ENCODE measurements at places on chromosomes 5 and 9.
A peak's percentile ranks its signal among the peaks of the same experiment; 100 is the strongest.

GRCh38 chr5:428754-429452, 14.1 kb upstream of the EXOC3 start:
- DNase-seq: no peak

- no peak for DNase-seq
These were observed 14.2 kb upstream of the NRARP start for GRCh38 chr9:137316012-137316981.

GRCh38 chr9:73577848-73578247, 426.2 kb downstream of the ANXA1 start:
- DNase-seq: peak; percentile 42

- no peak for DNase-seq
These were observed 523.9 kb downstream of the CETN3 start for GRCh38 chr5:89885670-89886069.

DNA sequence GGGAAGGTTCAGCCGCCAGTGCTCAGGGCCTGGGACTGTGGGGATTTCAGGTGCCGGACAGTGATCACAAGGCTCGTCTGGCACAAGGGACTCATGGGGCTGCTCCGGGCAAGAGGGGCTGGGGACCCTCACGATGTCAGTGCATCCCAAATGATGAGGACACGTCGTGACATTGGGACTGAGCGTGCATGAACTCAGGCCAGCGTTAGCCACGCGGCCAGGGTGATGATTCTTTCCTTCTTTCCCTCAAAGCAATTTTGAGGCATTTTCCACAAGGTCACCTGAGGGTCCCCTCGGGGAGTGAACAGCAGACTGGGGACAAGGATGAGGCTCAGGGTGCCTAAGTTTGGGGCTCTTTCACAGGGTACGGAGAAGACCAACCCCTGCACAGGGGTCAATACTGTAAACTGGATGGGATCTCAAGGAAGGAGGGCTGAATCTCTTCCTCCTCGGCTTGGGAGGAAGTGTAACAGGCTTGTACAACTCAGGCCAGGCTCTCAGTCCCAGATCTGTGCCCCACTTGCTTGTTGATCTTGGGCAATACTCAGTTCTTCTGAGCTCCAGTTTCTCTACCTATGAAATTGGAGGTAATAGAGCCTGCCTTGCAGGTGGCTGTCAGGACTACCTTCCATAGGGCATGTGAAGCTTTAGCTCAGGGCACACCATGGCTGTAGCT, 78.5 kb downstream of the PRRT1B start:
- no peak for DNase-seq

DNA sequence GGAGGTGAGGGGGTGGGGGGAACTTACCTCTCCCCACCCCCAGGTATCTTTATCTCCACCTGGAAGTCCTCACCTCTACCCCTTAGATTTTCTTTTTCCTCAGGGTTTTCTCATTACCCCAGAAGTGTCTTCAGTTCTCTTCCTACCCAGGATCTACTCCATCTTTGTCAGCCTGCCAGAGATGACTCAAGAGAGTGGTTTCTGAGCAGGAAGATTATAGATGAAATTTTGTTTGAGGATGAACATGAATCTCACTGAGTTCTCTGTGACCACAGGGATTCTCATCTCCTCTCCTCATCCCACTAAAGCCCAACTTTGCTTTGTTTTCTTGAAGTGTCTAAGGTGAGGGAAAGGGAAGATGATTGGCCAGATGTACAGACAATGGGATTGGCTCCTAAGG, 5.2 kb upstream of the HINT2 start:
- DNase-seq: no peak

DNA sequence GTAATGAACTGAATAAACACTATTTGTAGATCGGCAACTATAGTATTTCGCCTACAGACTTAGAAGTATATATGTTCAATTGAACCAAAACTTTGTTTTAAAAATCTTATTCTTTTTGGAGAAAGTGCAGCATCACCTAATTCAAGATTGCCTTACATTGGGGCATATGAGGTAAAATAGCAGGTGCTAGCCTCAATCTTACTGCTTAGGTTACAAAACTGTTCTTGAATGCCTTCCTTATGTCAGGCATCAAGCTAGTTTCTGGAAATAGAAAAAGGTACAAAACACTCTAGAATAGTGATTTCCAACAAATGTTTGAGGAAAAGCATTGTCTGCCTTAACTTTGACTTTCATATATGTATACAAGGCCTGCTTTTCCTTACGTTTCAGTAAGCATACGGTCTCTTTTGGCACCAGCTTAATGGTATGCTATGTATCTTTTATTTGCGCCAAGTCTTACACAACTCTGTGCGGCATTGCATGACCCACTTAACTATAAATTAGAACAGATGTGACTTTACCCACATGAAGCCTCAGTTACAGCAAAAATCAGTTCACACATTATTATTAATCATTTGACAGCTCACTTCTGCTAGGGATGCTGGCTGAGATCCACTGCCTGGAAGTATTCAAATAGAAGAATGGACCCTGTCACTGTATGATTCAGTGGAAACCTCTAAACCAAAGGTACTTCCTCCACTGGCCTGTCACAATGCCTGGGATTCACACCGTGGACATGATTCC, 174.1 kb downstream of the PRELID2 start:
- DNase-seq: no peak

GRCh38 chr9:119453980-119454379, 84.7 kb upstream of the BRINP1 start:
- no peak for DNase-seq

- DNase-seq: no peak
These were observed 59.2 kb downstream of the CCDC192 start for GRCh38 chr5:127762412-127762811.

DNA sequence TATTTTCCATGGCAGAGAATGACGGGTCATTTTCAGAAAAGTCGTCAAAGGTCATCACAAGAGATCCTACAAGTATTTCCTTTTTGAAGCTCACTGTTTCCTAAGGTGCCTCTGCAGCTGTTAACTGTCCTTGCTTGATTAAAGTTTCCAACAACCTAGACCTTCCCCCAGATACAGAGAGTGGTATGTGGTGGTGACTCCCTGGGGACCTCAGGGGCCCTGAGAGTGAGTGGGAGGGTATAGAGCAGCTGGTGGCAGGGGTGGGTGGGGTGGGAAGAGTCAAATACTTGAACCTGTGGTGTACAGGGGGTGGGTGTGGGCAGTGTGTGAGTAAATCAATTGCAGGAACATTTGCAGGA, 1.6 kb upstream of the CD72 start:
- no peak for DNase-seq

- no peak for DNase-seq
These were observed 285.8 kb downstream of the ZNF608 start for GRCh38 chr5:124460642-124461041.

DNA sequence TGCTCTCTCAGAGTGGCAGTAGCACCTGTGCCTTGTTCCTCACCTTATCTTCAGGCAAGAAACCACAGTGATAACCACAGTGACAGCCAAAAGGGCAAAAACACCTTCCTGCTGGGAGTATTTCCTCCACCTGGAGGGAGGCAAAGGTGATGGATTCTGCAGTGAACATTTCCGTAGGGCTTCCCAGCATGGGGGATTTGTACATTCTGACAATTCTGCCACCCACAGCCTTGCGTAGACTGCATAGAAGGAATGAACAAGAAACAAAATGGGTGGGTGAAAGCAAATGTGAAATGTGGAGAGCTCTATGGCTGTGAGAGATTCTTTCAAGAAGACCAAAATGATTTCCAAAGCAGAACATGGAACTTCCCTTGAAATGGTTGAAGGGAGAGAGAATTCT, 111.4 kb downstream of the ZNF462 start:
- DNase-seq: no peak

DNA sequence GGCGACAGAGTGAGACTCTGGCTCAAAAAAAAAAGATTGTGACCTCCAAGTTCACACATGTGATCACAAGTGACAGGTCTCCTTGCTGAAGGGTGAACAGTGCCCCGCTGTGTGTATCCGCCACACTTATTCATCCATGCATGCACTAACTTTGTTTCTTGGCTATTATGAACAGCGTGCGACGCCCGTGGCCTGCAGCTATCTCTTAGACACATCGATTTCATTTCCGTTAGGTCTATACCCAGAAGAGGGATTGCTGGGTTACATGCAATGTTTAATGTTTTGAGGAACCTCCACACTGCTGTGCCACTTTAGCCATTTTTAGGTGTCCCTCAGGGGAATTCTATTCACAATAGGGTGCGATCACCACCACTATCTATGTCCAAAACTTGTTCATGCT, 12.1 kb upstream of the EGFL7 start:
- no peak for DNase-seq

DNA sequence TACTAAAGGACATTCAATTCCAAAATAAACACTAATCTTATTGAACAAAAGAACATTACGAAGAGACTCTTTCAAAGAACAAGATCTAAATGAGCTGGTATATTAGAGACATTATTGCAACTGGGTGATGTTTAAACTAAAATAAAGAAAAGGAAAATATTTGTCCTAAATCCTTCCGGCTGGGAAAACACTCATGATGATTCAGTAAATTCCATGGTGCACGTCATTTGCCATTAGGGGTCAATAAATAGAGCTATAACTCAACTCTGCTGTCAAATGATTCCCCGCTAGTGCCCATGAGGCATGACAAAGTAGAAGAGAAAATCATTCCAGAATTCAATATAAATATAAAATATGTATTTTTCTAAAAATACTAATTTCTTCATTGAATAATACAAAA, 565.5 kb upstream of the TUSC1 start:
- DNase-seq: no peak

GRCh38 chr9:34987160-34987901, 2.2 kb upstream of the DNAJB5 start:
- peak; percentile 10 for DNase-seq

All from COR-L47 (cell line).